ENCODE measurements at places on chromosomes 4 and X.

DNA sequence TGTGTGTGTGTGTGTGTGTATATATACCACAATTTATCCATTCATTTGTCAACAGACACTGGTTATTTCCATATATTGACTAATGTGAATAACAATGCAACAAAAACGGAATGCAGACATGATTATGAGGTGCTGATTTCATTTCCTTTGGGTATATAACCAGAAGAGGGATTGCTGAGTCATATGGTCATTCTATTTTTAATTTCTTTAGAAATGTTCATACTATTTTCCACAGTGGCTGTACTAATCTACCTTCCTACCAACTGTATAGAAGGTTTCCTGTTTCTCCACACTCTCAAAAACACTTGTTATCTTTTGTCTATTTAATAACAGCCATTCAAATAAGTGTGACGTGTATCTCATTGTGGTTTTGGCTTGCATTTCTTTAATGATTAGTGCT is 269.9 kb downstream of the OPHN1 start:
- no peak for DNase-seq

- no peak for DNase-seq
Measured at GRCh38 chr4:54548098-54548620, 109.6 kb upstream of the KIT start.

DNA sequence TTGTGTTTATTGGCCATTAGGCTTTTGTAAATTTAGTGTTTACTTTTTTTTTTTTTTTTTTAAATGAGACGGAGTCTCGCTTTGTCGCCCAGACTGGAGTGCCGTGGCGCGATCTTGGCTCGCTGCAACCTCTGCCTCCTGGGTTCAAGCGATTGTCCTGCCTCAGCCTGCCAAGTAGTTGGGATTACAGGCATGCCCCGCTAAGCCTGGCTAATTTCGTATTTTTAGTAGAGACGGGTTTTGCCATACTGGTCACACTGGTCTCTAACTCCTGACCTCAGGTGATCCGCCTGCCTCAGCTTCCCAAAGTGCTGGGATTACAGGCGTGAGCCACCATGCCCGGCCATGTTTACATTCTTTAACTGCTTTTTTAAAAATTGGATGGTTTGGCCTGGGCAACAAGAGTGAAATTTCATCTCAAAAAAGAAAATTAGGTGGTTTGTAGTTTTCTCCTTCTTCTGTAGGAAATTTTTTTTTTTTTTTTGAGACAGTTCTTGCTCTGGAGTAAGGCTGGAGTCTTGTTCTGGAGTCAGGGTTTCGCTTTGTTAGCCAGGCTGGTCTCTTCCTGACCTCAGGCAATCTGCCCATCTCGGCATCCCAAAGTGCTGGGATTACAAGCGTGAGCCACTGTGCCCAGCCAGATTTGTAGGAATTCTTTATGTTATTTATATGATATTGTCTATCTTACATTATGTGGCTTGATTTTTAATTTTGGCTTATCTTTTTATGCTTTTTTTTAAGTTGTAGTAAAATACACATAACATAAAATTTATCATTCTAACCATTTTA is 15.1 kb downstream of the UBE2K start:
- DNase-seq = no peak

- no peak for DNase-seq
Measured at GRCh38 chr4:143346206-143346605, 9.5 kb downstream of the GAB1 start.

DNA sequence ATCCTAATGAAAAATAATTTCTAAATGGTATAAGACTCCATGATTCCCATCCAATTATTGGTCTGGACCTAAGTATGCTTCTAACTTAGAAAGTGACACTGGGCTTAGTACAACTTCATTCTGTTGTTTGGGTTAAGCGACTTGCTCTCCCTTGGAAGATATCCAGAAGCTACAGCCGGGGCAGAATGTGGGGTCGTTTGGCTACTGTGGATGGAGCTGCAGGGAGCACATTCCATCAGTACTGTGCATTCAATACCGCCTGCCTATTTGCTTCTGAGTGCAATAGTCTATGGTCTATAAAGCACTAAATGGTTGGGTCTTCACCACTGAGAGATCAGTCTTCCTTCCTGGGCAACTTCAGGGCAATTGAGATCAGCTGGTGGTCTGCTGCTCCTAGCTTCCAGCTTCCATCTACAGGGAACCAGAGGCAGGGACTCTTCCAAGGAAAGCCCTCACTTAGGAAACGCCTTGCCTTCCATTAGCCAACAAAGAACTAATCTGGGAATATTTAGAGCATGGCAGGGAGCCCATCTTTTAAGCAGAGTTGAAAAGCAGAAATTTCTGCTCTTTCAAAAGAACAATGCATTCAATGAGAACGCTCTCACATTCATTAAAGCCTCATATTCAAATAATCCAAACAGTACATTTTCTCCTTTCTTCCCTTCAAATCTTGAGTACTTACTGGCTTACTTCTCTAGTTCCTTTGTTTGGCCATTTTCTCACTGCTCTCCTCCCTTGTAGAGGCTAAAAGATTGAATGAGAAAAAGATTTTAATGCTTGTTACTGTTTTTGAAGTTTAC is 1049.9 kb upstream of the TENM3 start:
- no peak for DNase-seq

Data from activated T-helper 9 cell treated with anti-CD3 and anti-CD28 coated beads, Interleukin-2, amount 50 U/mL, for 16 hours (primary cell).